Muscle of arm (tissue), 14 donors: ENCODE measurements at places on chromosomes 6 and 20.
A peak's percentile ranks its signal among the peaks of the same experiment; 100 is the strongest.

DNA sequence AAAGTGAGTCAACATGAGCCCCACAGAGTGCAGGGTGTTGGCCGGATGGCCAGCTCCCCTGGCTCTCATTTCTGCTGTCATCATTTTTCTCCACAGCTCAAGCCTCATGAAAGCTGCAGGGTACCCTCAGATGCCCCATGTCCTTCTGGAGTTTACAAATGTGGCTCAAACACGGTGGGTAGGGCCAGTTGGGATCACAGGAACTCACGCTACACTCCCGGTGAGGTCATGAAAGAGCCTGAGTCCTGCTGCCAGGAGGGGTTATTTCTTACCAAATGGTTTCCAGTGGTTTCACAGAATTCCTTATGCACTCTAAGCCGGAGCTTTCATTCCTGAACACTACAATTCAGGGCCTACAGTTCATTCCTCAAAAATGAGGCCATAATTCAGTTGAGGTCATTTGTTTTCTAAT, 78.7 kb downstream of the TMEM170B start:
- no peak for DNase-seq

DNA sequence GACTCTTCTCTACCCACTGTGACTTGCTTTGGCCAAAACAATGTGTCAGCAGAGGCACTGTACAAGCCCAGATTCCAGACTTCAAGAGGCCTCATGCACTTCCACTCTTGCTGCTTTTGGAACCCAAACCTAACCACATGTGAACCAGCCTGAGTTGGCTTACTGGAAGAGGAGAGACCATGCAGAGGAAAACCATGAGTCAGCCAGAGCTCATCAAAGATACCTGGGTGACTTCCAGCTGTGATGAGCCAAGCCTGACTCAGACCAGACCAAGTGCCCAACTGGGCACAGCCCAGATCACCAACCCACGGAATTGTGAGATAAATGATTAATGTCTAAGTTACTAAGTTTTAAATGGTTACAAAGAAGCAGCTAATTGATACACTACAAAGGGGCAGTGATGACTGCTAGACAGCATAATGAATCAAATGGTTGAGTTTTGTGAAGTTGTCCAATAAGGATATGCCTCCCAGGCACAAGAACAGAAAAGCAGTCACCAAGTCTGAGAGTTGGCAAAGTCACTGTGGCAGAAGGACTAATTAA, 16.2 kb upstream of the BEND6 start:
- DNase-seq: no peak

DNA sequence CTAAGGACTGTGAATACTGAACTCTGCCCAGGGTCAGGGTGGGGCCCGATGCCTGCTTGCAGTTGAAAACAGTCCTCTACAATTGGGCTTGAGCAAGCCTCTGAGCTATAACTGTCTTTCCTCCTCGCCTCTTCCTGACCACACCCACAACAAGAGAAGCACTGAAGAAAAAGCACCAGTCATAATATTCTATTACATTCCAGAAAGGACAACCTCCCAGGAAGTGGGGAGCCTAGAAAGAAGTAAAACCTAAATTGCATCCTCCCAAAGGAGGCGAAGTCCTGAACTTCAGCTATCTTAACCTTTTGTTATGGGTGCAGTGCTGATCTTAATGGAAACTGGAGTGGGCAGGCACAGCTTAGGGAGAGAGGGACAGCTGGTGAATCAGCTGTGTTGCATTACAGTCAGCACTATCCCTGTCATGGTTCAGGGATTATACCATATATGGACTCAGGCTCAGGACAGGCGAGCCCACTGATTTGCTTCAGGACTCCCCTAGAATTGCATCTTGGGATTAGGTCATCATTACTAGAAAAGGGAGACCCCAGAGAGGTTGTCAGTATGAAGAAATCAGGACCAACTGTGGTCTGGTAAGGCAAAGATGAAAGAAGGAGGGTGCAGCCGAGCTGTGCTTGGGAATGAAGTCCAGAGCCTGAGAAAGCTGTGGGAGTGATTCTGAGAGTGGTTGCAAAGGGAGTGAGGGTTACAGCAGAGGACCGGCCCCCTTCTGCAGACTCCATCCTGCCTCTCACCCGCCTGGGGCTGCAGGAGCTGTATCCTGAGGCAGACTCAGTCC, 18.3 kb upstream of the TRAM2 start:
- peak; percentile 60 for DNase-seq

- DNase-seq: no peak
Measured at GRCh38 chr6:157333537-157333936, 10.2 kb upstream of the TMEM242 start.
